ENCODE measurements at places on chromosomes 7 and 10.
A peak's percentile ranks its signal among the peaks of the same experiment; 100 is the strongest.

GRCh38 chr7:922334-923107 lies 32.0 kb downstream of the ADAP1 start:
- no peak for DNase-seq

DNA sequence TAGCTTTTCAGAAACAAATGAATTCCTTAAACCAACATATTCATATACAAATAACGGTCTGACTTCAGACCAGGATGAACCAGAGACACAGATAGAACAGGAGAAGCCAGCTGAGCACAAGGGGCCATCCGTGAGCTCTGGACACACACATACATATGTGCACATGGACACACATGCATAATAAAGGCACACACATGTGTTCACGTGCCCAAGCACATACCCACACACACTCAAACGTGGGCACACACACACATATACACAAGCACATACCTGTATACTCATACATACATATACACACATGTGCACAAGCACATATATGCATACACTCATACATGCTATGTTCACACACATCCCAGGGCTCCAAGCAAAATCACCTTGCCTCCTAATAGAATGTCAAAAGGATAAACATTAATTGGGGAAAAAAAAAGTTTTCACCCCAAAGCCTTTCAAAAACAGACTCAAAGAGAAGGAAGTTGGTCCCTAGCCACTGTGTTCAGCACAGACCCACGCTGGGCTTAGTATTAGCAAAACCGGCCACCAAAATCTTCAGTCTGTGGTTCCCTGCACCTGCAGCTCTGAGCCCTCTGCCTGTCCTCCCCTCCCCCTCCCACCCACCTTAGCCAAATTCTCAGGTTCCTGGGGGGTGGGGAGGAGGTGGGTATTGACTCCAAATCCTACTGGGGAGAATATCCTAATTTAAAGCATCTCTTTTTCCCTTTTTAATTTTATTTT lies 100.4 kb upstream of the MACROH2A2 start:
- DNase-seq = no peak

GRCh38 chr7:151374139-151374538 lies 32.5 kb downstream of the NUB1 start:
- DNase-seq = no peak

DNA sequence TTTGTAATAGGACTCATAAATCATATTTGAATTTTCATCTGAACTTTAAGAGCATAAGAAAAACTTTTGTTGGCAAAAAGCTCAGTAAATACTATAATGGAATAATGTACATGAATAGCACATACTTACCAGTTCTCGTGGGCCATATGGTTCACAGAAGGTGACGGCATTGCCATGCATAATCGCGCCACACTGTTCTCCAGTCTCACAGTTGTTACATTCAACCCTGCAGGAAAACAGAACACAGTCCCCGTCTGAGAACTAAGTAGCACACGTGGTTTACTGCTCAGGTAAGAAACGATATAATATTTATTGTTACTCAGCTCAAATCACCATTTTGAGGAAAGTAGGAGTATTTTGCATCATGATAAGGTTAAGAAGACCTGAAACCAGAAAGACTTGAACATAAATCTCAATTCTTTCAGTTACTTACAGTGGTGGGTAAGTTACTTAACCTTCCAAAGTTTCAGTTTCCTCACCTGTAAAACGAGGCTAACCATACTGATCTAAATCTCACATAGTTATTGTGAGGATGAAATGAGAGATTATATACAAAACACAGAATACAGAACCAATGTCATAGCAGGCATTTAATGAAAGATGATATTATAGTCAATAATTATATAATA lies 261.4 kb downstream of the RELN start:
- no peak for DNase-seq

DNA sequence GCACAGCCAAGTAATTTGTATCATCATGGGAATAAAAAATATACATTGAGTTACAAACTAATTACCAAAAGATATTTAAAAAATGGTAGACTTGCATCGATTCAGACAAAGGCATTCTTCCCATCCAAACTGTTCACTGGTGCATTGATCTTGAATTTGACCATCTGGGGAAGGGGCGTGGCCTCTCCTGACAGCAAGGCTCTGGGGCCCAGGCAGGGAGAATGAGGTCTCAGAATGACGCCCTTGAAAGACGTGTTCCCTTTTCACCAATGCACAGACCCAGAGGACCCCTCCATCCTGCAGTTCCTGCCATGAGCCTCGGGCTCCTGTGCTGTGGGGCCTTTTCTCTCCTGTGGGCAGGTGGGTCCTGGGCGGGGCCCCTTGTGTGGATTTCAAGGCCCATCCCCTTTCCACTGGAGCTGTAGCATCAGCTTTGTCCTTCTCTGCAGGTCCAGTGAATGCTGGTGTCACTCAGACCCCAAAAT lies 91.1 kb upstream of the PRSS58 start:
- no peak for DNase-seq

- DNase-seq = no peak
Measured at GRCh38 chr10:113316506-113316905, 236.3 kb upstream of the HABP2 start.

DNA sequence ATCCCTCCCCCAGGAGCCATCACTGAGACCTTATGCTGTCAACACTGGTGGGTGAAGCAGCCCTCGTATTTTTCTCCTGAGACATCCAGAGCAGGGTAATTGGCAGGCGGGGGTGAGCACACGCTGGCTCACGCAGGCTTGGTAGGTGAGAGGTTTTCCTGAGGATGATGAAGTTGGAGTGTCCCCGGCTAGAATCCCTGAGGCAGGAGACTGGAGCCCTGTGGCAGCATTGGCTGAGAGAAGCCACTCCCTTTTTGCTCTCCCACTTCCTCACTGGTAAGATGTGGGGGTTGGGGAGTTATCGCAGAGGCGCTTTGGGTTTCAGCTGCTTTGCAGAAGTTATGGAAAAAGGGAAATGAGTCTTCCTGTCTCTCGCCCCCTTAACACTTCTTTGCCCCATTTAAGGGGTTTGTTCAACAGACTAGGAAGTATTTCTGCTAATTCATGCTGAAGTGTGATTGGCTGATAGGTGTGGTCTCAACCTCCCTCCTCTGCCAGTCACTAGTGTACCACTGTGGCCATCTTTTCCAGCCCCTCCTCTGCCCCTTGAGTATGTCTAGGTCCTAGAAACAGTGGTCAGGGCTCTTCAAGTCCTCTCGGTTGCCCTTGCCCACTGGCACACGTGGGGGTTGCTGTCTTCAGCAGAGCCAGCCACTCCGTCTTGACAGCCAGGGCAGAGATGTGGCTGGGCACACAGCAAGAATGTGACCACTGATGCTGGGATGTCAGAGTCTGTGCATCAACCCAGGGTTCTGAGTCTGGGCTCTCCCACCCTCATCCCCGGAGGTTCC lies 5.7 kb downstream of the ARPC1B start:
- DNase-seq = no peak

GRCh38 chr7:42991913-42992591 lies 59.9 kb downstream of the MRPL32 start:
- no peak for DNase-seq

GRCh38 chr10:85864868-85865526 lies 501.6 kb downstream of the GRID1 start:
- DNase-seq = no peak

DNA sequence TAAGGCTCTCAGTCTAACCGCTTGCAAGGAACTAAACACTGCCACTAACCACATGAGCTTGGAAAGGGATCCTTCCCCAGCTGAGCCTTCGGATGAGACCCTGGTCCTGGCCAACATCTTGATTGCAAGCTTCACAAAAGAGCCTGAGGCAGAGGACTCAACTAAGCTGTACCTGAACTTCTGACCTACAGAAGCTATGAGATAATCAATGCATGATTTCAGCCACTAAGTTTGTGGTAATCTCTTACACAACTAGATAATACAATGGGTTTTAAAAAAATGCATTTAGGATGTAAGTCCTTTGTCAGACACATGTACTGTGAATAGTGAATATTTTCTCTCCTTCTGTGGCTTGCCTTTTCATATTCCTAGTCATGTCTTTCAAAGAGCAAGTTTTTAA lies 125.6 kb upstream of the RHEB start:
- no peak for DNase-seq

DNA sequence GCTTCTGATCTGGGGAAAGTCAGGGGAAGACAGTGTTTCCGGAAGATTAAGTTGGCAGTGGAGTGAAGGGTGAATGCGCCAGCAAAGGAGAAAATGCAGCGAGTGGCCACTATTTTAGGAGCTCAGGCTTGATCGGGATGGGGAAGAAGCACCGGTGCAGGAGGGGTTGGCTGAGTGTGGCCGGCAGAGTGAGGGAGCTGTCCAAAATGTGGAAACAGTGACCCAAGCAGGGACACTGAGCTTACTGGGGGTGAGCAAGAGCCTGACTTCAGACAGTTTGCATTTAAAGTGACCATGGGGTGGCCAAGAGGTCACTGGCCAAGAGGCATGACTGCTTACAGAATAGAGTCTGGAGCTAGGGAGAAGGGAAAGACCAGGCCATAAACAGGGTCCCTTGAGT lies 79.3 kb downstream of the GOLGA7B start:
- no peak for DNase-seq

GRCh38 chr10:90924552-90924951 lies 3.7 kb upstream of the ANKRD1 start:
- no peak for DNase-seq

DNA sequence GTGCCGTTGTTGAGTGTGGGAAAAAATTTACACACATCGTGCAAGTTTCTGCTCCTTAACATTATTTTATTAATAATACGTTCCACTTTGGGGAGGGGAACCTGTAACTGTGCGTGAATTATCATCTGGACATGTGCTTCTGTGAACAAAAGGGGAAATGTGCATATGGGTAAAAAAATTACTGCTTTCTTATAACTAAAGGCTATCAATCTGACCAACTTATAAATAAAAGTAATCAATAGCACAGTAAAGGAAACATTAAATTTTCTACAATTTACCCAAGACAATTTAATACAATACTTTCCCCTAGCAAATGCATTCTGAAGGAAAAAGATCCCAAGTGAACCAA lies 4.5 kb downstream of the TWIST1 start:
- no peak for DNase-seq

DNA sequence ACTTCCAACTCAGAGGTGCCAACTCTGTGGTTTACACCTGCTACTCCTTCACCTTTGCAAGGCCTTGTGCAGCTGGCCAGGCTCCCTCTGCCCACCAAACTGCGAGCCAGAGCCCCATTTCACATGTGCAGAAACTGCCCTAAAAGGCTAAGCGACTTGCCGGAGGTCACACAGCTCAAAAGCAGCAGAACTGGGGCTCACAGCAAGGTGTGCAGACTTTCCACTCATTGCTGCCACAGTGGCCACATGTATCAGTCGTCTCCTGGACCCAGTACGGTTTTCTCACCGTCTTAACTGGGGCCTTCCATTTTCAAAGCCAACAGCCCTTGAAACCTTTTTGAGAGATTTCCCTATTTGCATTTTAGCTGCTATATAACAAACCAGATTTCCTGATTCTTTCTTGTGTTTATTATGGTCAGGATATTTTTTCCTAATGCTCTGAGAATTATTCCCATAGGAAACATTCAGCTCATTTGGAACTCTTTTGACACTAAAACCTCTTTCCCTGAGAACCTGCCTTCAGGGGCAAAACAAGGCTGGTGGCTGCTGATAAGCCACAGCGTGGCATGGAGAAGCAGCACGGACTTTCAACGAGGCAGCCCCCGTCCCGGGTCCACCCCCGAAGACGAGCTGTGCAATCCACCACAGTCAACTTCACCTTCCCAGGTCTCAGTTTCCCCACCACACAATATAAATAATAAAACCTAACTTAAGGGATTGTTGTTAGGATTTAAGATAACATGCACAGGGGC lies 29.9 kb downstream of the SORBS1 start:
- no peak for DNase-seq

DNA sequence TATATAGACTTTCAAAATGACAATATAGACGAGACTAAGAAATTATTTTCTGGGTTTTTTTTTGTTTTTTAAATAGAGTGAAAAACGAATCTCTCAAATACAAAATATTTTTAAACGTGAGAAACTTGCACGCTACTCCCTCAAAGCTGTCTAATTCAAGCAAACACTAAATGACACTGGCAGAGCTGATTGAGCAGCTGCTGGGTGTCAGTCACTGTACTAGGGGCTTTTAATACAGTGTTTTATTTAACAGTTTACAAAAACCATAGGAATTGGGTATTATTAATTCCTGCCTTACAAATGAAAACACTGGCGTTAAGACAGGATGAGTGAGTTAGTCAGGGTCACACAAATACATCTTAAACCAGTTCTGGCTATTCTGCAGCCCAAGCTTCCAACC lies 1209.6 kb upstream of the C7orf33 start:
- no peak for DNase-seq

GRCh38 chr7:80642871-80643270 lies 4.4 kb downstream of the CD36 start:
- peak; percentile 16 for DNase-seq

GRCh38 chr7:17307558-17307957 lies 9.1 kb downstream of the AHR start:
- DNase-seq = no peak

- no peak for DNase-seq
Measured at GRCh38 chr7:8089036-8089780, 120.6 kb downstream of the GLCCI1 start.

DNA sequence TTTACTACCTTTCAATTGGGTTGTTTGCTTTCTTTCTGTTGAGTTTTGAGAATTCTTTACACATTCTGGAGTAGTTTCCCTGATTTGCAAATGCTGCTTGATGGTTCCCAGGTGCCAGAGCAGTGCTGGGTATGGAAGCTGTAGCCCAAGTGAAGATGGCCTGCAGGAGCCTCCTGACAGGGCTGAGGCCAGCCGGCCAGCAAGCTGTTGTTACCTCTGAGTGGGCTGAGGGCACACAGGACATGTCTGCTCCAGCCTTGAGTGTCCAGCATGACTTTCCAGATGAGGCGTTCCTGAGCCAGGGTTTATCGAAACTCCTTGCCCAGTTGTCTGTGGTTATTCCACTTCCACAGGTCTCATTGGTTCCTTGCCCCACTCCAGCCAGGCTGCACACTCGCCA lies 164.6 kb upstream of the TNS3 start:
- no peak for DNase-seq

DNA sequence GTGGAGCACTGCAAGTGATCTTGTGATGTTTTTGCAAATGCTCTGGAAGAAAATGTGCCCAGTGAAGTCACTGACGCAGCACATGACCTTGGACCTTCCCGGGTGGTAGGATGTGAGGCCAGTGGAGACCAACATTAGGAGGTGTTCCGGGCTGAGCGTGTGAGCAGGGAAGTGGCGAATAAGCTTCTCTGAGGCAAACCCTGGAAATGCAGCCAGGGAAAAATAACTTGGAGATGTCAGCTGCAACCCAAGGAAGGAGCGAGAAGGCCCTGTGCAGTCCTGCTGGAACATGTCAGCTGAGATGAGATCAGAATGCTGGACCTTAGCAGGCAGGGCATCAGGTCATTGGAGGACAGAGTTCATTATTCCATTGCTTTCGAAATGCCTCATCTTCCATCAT lies 18.6 kb upstream of the SDK1 start:
- DNase-seq = no peak

All from SK-N-MC (cell line).